Stimulated activated CD8-positive, alpha-beta memory T cell treated with anti-CD3 and anti-CD28 coated beads, Interleukin-4, amount 100 ng/mL, for 1 hour (primary cell): ENCODE measurements at places on chromosomes 13 and 19.

- no peak for DNase-seq
Measured at GRCh38 chr19:16258440-16258903, 60.8 kb downstream of the AP1M1 start.

DNA sequence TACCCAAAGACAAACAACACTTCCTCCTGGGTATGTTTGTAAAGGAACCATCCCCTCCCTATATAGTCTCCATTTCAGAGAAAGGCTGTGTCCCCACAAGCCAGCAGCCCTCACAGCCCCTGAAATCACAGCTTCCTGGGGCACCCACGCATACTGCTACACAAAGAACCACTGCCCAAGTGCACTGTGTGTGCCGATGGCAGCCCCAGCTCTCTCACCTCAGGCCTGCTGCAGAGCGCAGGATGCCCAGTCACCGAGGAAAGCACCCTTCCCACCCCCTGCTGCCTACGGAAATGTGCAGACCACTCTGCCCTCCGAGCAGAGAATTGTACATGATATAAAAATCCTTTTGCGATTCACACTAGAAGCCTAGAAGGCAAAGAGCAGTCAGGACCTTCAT lies 39.4 kb downstream of the SOHLH2 start:
- DNase-seq, result no peak

GRCh38 chr13:41962994-41963393 lies 2.1 kb upstream of the VWA8 start:
- no peak for DNase-seq

- DNase-seq, result no peak
Measured at GRCh38 chr19:33988601-33989000, 183.7 kb upstream of the LSM14A start.

DNA sequence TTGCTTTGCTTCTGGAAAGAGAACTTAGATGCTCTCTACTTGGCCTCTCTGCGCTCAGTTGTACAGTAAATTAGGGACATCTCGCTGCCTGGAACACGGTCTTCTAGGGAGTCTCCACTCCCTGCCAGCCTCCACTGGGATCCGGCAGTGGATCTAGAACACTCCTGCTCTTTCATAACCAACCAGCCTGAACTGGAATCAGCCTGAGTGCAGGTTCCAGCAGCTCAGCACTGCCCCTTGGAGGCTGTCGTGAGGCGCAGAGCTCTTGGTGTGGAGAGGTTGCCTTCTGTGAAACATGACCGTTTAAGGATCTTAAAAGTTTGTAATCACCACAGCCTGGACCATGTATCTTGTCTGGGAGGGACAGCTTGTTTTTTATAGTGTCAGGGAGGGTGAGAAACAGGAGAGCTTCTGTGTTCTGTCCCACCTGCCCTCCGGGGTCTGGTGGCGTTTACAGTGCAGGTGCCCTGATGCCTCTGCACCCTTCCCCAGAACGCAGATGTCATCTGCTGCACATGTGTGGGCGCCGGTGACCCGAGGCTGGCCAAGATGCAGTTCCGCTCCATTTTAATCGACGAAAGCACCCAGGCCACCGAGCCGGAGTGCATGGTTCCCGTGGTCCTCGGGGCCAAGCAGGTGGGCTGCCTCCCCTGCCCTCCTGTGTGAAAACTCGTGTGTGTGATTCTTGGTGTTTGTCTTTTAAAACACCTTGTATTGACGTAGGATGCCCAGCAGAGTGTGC lies 24.8 kb downstream of the UPF1 start:
- DNase-seq, result no peak

GRCh38 chr19:51799774-51800472 lies 5.0 kb downstream of the FPR3 start:
- DNase-seq, result no peak

- DNase-seq, result no peak
Measured at GRCh38 chr19:40247178-40247577, 20.7 kb upstream of the CCNP start.

DNA sequence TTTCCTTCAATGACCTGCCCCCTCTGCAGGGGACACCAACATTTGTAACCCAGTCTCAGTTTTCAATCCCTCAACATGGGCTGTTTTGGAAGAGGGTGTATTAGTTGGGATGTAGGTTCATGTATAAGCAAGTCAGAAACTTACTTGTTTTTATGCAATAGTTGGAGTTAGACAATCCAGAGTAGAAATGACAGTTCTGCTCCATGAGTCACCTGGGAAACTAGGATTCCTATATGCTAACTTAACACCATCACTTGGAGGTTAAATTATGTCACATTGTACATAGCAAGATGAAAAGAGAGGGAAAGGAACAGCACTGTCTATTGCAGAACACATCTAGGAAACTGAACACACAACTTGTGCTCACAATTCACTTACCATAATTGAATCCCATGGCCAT lies 436.4 kb downstream of the RFC3 start:
- no peak for DNase-seq

GRCh38 chr13:75071796-75072195 lies 410.2 kb downstream of the TBC1D4 start:
- no peak for DNase-seq

DNA sequence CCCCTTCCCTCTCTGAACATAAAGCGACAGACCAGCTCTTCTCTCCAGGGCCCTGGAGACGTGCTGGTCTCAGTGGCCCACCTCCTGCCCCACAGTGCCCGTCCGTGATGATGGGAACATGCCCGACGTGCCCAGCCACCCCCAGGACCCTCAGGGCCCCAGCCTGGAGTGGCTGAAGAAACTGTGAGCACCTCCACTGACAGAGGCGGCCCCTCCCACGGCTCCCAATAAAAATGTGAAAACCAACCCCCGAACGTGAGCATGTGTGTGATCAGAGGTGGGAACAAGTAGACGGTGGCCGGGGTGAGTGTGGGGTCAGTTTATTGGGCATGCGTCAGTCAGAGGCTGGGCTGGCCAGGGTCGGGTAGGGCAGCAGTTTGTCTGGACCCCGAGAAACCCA lies 4.1 kb downstream of the NDUFA3 start:
- DNase-seq, result no peak

- no peak for DNase-seq
Measured at GRCh38 chr13:39379667-39380655, 223.0 kb downstream of the LHFPL6 start.

- DNase-seq, result no peak
Measured at GRCh38 chr13:43861863-43862262, 17.7 kb downstream of the CCDC122 start.
